Body of pancreas (tissue), 4 donors: ENCODE measurements at places on chromosomes 1 and 21.

- H3K27me3 ChIP-seq = no peaks in the 10 kb centered on the region
- H3K36me3 ChIP-seq = no peaks in the 10 kb centered on the region
- H3K4me1 ChIP-seq = no peaks in the 10 kb centered on the region
- H3K4me3 ChIP-seq = no peak overlapping the region
Measured at GRCh38 chr1:190738317-190738716, 260.7 kb upstream of the BRINP3 start.

- H3K4me3 ChIP-seq = no peak overlapping the region
- no peaks in the 10 kb centered on the region for H3K36me3 ChIP-seq
- no peaks in the 10 kb centered on the region for H3K4me1 ChIP-seq
- H3K27ac ChIP-seq = no peak overlapping the region
- H3K27me3 ChIP-seq = no peaks in the 10 kb centered on the region
Measured at GRCh38 chr1:97806326-97806725, 114.5 kb downstream of the DPYD start.

- no peaks in the 10 kb centered on the region for H3K36me3 ChIP-seq
- no peaks in the 10 kb centered on the region for H3K27me3 ChIP-seq
- no peak for DNase-seq
- H3K27ac ChIP-seq = no peak overlapping the region
- no peak overlapping the region for H3K4me3 ChIP-seq
- H3K4me1 ChIP-seq = peaks cover 4% of the 10 kb centered on the region
Measured at GRCh38 chr1:22044690-22045420, 7.7 kb upstream of the CDC42 start.

GRCh38 chr1:15391366-15391765, 18.3 kb upstream of the EFHD2 start:
- peaks cover 10% of the 10 kb centered on the region for H3K4me1 ChIP-seq
- no peaks in the 10 kb centered on the region for H3K36me3 ChIP-seq
- no peaks in the 10 kb centered on the region for H3K27me3 ChIP-seq
- H3K4me3 ChIP-seq = no peak overlapping the region
- H3K27ac ChIP-seq = no peak overlapping the region

DNA sequence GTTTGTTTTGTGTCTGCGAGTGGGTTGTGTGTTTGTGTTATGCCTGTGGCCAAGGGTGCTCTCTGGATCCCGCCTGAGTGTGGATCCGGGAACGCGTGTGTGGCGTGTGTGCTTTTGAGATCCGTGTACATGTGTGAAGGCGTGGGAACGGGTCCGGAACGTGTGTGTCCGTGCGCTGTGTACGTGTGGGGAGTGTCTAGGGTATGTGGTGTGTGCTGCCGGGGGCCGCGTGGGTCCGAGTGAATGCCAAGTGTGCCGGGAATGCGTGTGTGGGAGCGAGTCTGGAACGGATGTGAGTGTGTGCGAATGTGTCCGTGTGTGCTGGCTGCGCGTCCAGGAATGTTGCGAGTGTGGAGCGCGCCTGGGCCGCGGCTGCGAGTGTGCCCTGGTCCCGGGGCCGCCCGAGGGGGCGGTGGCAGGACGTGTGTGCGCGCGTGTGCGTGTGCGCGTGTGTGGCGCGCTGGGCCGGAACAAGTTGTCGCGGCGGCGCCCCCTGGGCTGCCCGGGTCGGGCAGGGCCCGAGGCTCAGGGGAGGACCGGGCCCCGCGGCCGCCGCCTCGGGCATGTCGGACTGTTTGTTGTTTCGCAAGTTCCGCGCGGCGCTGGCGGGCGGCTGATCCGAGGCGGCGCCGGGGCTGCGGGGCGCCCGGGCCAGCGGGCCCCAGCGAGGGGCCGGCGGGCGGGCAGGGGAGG, 953 bp downstream of the PTPRU start:
- peaks cover 23% of the 10 kb centered on the region for H3K4me1 ChIP-seq
- peak overlapping the region; percentile 74 for H3K27ac ChIP-seq
- peak overlapping the region; percentile 45 for H3K4me3 ChIP-seq
- H3K27me3 ChIP-seq = no peaks in the 10 kb centered on the region
- peak; percentile 54 for DNase-seq

GRCh38 chr1:181356505-181357340, 126.6 kb upstream of the CACNA1E start:
- DNase-seq = no peak
- no peak overlapping the region for H3K27ac ChIP-seq
- H3K27me3 ChIP-seq = no peaks in the 10 kb centered on the region
- no peaks in the 10 kb centered on the region for H3K4me1 ChIP-seq
- no peak overlapping the region for H3K4me3 ChIP-seq

DNA sequence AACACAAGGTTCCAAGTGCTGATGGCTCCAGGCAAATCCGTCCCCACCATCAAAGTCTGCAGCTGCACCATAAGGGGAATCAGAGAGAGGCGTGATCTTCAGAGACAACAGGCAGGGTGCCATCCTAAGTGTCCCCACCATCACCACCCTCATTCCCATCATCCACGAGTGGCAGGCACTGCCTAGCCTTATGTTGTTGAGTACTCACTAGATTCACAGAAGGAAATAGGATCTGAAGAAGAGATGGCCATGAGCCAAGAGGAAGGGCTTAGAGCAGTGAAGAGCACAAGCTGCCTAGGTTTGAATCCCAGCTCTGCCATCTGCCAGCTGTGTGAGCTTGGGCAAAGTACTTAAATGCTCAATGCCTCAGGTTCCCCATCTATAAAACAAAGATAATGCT, 207.3 kb upstream of the CSF3R start:
- H3K27ac ChIP-seq = no peak overlapping the region
- no peak for DNase-seq
- no peaks in the 10 kb centered on the region for H3K4me1 ChIP-seq
- H3K4me3 ChIP-seq = no peak overlapping the region

DNA sequence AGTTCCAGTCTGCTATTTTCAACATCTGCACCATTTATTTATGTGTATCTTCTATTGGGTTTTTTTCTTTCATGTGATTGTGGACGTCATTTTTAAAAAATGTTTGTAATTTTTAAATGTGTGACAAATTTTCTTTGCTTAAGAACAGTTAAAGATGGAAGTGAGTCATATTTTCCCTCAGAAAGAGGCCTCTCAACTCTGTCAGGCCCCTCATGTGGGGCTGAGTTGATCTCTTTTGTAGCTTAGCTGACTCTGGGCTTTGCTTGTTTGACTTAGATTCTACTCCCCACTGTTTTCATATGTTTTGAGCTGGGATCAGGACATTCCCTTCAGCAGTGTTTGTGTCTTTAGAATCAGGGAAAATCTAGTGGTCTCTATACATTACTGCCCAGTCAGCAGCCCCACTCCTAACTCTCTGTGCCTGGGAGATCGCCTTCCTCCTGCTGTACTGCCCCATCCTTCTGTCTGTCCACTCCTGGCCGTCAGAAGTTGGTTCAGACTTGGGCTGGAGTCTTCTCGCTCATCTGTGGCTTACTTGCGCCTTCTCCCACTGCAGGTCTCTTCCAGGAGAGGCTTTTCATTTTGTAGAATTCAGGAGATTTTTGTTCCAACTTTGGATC, 137.4 kb downstream of the DYRK1A start:
- DNase-seq = no peak
- H3K27me3 ChIP-seq = no peaks in the 10 kb centered on the region
- no peak overlapping the region for H3K4me3 ChIP-seq
- no peak overlapping the region for H3K27ac ChIP-seq
- no peaks in the 10 kb centered on the region for H3K36me3 ChIP-seq

DNA sequence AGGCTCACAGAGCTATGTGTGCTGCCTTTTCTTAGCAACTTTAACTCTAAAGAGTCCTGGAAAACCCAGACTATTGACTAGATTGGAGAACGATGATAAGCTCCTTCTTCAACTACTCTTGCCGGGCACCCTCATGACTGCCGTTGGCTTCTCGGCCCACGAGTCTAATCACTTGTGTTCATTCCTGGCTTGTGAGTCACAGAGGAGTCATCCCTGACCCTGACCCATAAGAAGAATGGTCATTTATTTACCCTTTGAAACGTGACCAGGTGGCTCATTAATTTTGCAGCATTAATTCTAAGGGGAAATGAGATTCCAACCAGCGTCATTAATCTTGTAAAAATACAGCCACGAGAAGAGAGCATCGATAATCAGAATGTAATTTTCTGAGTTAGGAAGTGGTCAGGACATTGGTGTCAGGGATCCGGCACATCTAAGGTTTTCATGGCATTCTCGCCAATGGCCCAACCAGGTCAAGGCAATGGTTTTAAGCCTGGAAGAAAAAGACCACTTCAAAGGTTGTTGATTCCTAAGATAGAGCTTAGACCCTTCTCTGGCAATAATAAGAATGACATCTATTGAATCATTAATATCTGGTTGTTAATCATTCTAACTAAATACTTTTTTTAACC, 183.6 kb upstream of the RUNX1 start:
- no peaks in the 10 kb centered on the region for H3K4me1 ChIP-seq
- no peak overlapping the region for H3K27ac ChIP-seq
- no peaks in the 10 kb centered on the region for H3K36me3 ChIP-seq

DNA sequence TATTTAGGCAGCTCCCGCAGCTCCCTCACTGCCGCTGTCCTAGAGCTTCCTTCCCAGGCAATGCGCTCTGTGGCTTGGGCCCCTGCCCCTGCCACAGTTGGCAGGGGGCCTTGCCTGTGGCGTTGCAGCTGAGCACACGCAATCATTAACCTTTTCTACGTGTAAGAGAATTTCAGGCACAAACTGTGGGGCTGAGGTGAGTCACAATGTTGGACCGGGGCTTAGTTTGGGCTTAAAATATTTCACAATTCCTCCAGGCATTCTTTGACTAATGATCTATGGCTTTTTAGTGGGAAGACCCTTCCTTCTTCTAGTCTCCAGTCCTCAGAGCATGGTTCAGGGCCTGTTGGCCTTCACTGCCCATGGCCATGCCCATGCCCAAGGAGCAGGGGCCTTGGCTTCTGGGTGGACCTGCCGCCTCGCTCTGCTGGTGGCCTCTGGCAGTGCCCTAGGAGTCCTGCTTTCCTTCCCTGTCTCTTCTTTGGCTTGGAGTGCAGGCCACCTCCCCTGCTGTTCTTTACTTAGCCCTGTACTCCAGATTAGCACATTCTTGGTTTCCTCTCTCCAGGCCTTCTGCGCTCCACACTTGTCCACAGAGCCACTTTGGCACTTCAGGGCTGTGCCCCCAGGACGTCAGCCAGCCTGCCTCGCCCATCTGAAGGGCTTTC, 39.2 kb downstream of the MAPKAPK2 start:
- H3K27ac ChIP-seq = peak overlapping the region; percentile 82
- H3K4me1 ChIP-seq = peaks cover 59% of the 10 kb centered on the region
- no peaks in the 10 kb centered on the region for H3K27me3 ChIP-seq
- H3K36me3 ChIP-seq = no peaks in the 10 kb centered on the region
- peak; percentile 47 for DNase-seq

DNA sequence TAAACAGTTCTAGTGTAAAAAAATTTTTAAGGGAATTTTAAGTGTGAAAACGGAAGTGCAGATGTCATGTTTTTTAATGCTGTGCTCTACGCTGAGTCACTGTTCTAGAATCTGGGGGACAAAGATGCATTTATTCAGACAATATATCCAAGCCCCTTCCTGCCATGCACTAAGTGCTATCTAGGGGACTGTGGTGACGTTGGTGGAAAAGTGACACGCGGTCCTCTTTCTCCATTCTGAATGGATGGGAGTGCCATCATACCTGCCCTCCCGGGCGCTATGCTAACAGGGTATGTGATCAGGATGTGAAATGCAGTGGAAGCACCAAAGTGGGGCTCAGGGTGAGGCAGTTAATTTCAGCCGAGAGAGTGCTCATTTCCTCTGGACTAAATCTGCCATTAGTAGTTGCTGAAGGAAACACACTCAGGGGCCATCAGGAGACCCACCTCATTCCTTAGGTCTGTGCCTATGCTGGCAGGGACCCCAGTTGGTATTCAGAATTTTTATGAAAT, 6.6 kb downstream of the C1orf226 start:
- H3K4me3 ChIP-seq = no peak overlapping the region
- H3K27ac ChIP-seq = no peak overlapping the region
- no peaks in the 10 kb centered on the region for H3K36me3 ChIP-seq
- no peak for DNase-seq

GRCh38 chr1:59415286-59415850, 118.5 kb downstream of the FGGY start:
- H3K27me3 ChIP-seq = no peaks in the 10 kb centered on the region
- H3K27ac ChIP-seq = no peak overlapping the region
- no peak for DNase-seq

DNA sequence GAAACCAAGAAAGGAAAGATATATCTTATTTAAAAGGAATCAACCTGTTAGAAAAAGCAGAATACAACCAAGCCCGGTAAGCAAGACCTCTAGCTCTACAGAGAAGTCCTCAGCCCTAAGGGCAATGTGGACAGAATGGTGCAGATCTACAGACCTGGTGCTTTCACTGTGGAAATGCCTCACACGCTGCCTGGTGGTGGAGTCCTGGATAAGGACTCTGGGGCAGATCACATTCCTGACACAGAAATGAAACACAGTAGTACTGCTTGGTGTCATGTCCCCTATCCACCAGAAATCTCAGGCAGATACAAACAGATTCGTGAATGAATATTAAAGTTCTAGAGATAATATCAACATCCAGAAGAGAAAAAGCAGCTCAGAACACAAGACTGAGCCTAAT, 6.8 kb downstream of the CNN3 start:
- peaks cover 41% of the 10 kb centered on the region for H3K4me1 ChIP-seq
- no peaks in the 10 kb centered on the region for H3K36me3 ChIP-seq
- no peak overlapping the region for H3K27ac ChIP-seq

DNA sequence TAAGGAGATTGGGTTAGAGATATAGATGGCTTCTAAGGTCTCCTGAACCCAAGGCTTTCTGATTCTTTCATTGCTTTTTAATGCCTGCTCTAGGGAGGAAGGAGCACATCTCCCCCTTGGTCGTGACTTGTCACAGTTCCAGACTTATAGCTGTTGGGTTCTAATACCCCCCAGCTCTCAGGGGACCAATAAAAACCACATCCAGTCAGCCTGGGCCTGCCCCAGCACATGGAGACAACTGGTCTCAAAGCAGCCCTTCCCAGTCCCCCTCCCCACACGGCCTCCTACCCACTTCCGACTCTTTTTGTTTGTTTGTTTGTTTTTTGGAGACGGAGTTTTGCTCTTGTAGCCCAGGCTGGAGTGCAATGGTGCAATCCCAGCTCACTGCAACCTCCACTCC, 23.3 kb downstream of the QSOX1 start:
- no peaks in the 10 kb centered on the region for H3K27me3 ChIP-seq
- no peak for DNase-seq
- H3K27ac ChIP-seq = no peak overlapping the region
- H3K4me1 ChIP-seq = peaks cover 17% of the 10 kb centered on the region
- H3K36me3 ChIP-seq = no peaks in the 10 kb centered on the region

DNA sequence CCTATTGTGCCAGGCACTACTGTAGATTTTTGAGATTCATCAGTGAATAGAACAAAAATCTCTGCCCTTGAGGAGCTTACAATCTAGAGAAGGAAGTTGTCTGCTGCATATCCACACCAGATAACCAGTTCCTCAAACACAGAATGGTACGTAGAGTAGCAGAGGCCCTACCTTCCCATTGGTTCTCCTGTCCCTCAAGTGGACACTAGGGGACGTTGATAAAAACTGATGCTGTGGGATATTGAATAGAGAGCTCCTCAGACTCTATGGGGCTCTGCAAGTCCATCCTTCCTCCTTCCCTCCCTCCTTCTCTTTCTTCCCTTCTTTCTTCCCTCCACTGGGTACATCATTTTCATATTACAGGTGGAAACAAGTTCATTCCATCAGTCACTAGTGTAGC, 371.3 kb downstream of the PBX1 start:
- no peak overlapping the region for H3K4me3 ChIP-seq
- no peaks in the 10 kb centered on the region for H3K27me3 ChIP-seq
- H3K4me1 ChIP-seq = no peaks in the 10 kb centered on the region
- DNase-seq = no peak
